T1000 (cell line): ENCODE measurements at places on chromosomes 3 and 15.

GRCh38 chr3:50323614-50324199 lies 1.2 kb upstream of the HYAL2 start:
- no peak for DNase-seq

DNA sequence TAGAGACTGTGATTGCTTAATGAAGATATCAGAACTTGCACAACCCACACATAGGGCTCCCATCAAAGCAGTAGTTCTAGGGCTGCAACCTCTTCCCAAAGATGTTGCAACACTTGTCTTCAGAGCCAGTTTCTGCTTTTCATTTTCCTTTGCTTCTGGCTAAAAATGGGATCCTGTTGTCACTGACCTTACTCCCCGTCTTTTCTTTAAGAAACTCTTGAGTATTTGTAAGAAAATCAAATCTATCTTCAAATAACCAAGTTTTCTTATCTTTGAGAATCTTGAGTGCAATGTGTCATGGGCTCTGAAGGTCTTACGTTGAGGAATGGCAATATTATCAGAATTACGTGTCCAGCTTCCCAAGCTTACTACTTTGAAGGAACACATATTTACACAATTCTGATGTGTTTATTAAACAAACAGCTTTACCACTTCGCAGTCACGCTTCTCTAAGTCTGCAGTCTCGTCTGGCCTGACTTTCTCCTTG lies 24.1 kb downstream of the CACNA1D start:
- no peak for DNase-seq

DNA sequence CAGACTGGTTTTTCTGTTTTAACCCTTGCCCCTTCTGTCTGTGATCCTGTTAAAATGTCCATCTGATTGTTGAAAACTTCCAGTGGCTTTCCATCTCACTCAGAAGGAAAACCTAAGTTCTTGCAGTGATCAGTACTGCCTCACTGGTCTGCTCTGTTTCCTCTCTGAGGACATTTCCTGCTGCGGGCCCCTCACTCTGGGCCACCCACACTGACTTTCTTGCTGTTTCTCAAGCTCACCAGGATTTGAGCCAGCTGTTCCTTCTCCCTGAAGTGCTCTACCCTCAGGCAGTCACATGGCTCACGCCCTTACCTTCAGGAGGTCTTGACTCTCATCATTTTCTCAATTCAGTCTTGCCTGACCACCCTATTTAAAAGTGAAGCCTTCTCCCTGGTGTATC lies 1.8 kb downstream of the GRK7 start:
- DNase-seq = no peak

- DNase-seq = no peak
Observed at GRCh38 chr3:39933986-39934693, 124.7 kb downstream of the MYRIP start.

DNA sequence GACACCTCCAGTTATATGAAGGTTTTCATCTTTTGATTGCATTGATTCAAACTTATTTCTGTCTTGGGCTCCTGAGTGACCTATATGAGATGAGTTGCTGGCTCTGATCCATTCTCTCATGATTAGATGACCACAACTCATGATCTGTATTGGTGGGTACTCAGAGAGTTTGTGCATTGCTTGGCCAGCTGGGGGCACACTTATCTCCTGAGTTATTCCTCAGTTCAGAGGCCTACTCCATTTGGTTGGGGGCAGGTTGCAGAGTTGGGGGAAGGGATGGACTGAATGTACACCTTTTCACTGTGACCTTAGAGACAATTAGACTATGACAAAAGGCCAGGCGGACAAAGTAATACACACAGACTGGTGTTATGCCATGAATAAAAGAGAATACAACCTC lies 166.2 kb upstream of the SEMA6D start:
- DNase-seq = no peak

DNA sequence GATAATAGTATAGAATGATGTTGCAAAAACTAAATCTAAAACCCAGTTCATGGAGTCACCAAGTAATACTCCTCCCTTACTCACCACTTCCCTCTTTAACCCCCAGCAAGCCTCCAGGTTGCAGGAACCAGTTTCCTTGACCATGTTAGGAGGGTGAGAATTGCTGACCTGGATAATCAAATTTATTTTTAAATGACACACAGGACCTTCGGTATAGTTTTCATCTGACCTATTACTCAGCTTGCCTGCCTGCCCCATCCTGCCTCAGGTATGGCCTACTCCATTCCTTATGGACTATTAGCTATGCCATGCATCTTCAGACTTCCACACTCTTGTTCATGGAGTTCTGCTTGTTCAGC lies 883 bp downstream of the RTP4 start:
- no peak for DNase-seq

DNA sequence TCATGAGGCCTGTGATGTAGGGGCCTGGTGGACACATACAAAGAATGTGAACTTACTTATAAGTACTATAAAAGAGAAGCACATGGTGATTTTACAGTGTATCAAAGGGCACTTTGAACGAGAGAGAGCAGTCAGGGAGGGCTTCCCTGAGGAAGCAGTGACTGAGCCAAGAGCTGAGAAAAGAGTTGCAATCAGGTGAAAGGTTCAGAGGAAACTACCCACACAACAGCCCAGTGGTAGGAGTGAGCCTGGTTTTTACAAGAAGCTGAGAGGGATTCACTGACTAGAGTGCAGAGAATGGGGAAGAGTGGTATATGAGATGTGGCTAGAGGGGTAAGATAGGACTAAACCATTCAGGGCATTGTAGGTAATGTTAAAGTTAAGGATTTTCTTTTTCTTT lies 57.1 kb downstream of the CALML4 start:
- DNase-seq = no peak

DNA sequence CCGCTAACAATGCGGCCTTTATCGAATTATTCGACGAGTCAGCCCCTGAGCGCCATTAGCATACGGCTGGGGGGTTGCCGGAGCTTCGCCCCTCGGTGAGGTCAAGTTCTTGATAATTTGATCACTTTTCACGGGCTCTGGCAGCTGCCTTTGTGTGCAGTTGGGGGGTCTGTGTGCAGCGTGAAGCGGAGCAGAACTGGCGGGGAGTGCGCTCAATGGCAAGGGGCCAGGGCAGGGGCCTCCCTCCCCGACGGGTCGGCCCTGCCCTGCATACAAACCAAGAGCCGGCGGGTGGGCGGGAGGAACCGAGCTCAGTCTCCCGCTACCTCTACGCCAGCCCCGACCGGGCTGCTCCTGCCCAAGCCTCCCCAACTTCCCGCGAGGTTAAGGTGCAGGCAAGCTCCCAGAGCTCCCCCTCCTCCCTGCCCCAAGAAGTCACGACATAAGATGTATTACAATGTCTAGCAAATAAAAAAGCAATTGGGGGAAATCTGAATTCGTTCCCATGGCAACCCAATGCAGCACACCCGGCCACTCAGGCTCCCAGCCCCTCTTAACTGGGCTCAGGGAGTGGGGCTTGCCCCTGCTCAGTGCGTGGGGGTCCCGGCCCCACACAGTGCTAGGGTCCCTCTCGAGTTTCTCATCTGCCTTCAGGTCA lies 34.1 kb upstream of the POLG start:
- no peak for DNase-seq

DNA sequence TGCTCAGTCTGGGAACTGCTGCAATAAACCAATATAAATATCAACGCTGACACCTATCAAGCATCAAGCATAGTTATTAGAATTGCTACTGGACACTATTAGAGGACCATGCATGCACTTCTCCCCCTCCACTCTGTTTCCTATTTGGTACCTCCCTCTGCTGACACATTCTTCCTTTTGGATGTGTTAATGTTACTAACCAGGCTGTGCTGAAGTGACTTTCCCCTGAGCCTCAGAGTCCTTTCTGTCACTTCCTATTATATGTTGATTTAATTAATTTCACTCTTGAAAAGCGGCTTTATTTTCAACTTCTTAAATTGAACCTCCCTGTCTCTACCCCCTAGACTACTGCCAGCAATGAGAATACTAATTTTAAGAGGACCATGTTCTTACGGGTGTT lies 379.1 kb downstream of the MCTP2 start:
- DNase-seq = no peak

GRCh38 chr15:63305260-63305659 lies 27.9 kb downstream of the APH1B start:
- DNase-seq = no peak

- DNase-seq = no peak
Observed at GRCh38 chr15:53569751-53570480, 189.5 kb downstream of the WDR72 start.

DNA sequence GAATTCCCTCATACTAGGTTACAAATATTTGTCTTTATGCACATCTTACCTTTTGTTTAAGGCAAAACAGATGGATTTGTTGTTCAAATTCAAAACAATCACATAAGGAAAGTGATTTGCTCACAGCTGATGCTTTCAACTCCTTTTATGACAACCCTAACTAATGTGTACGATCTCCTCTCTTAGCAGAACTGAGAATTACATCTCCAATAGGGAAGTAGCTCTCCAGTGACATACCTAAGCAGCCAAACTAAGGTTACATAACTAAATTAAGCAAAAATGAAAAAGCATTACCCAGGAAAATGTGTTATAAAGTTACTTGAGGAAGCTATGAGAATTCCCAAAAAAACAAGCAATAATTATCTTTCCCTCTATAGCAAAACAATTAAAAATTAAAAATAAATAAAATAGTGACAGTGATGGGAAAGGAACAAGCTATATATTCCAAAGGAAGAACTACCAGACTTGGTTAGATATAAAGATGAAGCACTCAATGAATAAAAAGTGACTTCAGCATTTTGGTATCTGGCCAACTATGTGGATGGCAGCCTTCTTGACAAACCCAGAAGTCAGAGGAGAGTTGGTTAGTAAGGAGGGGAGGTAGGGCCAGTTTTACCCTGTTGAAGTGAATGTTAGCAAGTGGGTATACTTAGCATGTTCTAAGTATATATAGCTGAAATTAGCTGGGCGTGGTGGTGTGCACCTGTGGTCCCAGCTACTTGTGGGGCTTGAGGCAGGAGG lies 32.4 kb downstream of the PEAK1 start:
- no peak for DNase-seq

DNA sequence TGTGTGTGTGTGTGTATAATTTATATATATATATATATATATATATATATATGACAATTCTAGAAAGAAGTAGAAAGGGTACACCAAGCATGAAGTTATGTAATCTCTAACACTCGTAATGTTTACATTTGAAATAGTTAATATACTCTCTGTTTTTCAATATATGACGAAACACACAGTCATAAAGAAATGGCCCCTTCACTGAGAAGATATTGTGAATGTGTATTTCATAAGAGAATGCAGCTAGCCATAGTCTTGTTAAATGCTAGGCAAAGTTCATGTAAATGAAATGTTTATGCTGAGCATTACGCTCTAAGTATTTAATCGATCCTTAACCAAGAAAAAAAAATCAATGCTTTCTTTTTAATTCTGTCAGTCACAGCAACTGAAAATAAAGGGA lies 154.7 kb upstream of the TSPAN3 start:
- DNase-seq = no peak

DNA sequence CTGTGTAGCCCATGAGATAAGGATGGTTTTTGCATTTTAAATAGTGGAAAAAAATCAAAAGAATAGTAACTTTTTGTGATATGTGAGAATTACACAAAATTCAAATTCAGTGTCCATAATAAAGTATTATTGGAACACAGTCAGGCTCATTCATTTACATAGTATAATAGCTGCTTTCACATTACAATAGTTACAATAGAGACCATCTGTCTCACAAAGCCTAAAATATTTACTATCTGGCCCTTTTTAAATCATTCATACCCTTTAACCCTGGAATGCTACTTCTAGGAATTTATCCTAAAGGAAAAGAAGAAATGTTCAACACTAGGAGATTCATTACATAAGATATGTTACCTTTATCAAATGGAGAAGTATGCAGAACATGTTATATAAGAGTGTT lies 35.5 kb upstream of the TM4SF4 start:
- DNase-seq = no peak

- DNase-seq = no peak
Observed at GRCh38 chr3:48852151-48852550, 4.5 kb upstream of the PRKAR2A start.

- DNase-seq = no peak
Observed at GRCh38 chr3:114730397-114730796, 416.7 kb downstream of the ZBTB20 start.

DNA sequence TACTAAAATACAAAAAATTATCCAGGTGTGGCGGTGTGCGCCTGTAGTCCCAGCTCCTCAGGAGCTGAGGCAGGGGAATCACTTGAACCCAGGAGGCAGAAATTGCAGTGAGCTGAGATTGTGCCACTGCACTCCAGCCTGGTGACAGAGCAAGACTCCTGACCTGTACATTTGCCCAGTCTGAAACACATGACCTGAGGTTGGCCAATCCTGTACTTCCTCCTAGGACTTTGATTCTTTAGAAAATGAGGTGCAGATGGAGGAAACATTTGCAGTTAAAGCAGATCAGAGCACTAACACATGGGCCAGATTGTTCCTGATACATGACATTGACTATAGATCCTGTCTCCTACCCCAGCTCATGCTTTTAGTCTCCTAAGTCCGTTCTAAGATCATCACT lies 28.9 kb upstream of the LPP start:
- no peak for DNase-seq

- DNase-seq = no peak
Observed at GRCh38 chr3:88918841-88919240, 188.6 kb upstream of the EPHA3 start.

GRCh38 chr3:30073622-30074021 lies 532.8 kb upstream of the TGFBR2 start:
- DNase-seq = no peak

DNA sequence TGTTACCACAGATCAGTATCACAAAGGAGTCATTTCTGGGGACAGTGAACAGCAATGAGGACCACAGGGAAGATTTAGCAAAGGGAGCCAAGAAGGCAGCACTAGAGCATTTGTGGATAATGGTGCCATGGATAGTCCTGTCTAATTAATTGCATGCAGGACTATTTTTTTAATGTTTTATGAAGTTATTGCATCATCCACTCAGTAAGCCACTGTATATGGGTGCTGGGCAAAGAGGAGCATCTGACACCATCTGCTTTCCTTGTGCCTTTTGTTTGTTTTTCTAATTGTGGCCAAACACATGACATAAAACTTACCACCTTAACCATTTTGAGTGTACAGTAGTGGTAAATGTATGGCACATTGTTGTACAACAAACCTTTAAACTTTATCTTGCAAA lies 301.1 kb upstream of the LRRFIP2 start:
- DNase-seq = no peak
